ENCODE measurements at places on chromosomes 11 and 22.

DNA sequence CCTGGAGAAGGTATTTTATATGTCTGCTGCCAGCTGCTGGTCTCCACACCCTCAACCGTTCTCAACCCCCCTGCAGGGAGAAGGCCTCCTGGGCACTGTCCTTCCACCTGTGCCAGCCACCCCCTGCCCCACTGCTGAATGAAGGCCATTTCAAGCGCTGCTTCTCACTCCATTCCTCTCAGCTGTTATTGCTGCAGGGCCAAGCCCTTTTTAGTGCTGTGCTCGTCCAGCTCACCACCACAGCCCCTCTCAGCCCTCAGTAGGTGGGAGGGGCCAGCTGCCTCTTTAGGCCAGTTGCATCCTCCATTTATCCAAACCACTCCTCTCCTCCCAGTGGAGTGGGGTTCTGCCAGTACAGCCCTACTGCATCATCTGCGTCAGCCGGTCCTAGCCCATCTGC lies 1.8 kb upstream of the WBP2NL start:
- no peak for DNase-seq

DNA sequence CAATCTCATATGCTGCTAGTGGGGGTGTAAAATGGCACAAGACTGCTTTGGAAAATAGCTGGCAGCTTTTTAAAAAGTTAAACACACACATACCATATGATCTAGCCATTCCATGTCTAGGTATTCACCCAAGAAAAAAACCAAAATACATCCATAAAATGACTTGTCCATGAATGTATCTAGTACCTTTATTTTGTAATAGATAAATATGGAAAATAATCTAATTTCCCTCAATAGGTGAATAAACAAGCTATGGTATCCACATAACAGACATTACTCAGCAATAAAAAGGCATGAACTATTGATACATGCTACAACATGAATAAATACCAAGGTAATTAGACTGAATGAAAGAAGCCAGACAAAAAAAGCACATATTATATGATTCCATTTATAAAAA lies 22.9 kb downstream of the RNF141 start:
- no peak for DNase-seq

GRCh38 chr22:30245985-30246813 lies at the start of gene LIF:
LIF (minus strand) TSS chr22:30246759; CDS start chr22:30246695, 64 bp downstream.
- no peak for DNase-seq

DNA sequence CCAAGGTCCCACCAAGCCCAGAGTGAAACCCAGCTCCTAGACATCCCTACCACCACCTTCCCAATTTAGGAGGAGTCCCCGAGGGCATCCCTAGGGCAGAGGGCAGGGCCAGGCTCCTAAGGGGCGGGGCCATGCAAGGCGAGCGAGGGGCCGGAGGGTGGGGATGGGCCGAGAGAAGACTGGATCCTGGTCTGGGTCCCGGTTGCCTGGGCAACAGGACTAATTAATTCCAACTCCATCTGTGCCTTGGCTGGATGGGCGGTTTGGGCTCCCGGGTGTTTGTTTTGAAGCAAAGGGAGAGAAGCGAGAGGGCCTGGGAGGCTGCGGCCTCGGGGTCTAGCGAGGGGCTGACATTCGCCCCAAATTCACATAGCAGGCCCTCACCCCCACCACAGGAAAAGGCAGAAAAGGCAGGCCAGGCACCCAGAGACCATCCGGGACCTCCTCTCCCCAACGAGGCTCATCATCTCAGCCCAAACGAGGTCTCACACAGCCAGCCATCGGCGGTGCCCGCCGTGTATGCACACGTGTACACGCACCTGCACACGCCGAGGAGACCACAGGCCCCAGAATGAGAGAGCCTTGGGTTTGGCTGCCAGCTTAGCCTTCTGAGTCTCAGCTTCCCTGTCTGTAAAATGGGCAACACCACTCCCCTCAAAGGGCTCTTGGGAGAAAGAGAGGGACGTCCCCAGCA lies 23.9 kb downstream of the ELFN2 start:
- DNase-seq = no peak

- no peak for DNase-seq
These were observed 15.4 kb downstream of the SCUBE2 start for GRCh38 chr11:9076046-9076445.
